HCT116 (cell line): ENCODE measurements at places on chromosomes 1 and 21. TPM values are rescaled to one million over a fixed set of nuclear protein-coding genes. Genes with fewer than 3 reads are reported as not detected.
A peak's percentile ranks its signal among the peaks of the same experiment; 100 is the strongest.

DNA sequence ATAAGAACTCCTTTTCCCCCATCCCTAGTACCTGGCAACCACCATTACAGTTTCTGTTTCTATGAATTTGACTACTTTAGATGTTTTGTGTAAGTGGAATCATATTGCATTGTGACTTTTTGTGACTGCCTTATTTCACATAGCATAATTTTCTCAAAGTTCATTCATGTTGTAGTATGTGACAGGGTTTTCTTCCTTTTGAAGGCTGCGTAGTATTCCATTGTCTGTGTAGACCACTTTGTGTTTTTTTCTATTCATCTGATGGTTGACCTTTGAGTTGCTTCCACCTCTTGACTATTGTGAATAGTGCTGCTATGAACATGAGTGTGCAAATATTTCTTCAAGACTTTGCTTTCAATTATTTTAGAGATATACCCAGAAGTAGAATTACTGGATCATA, 225.8 kb upstream of the L1TD1 start:
- H3K27me3 ChIP-seq = no peaks in the 10 kb centered on the region
- H3K4me3 ChIP-seq = no peak overlapping the region
- H3K27ac ChIP-seq = no peak overlapping the region
- no peaks in the 10 kb centered on the region for H3K36me3 ChIP-seq
- DNase-seq = no peak

- no peak overlapping the region for H3K27ac ChIP-seq
- H3K27me3 ChIP-seq = peaks cover 29% of the 10 kb centered on the region
- no peaks in the 10 kb centered on the region for H3K4me1 ChIP-seq
- DNase-seq = no peak
- no peak overlapping the region for H3K4me3 ChIP-seq
Observed at GRCh38 chr1:112357467-112357866, 38.5 kb upstream of the CTTNBP2NL start.

GRCh38 chr1:3009021-3009420, 12.2 kb upstream of the ACTRT2 start:
- no peaks in the 10 kb centered on the region for H3K36me3 ChIP-seq
- no peaks in the 10 kb centered on the region for H3K27me3 ChIP-seq
- no peak overlapping the region for H3K4me3 ChIP-seq
- DNase-seq = no peak
- H3K27ac ChIP-seq = no peak overlapping the region

- peaks cover 8% of the 10 kb centered on the region; the same call in 1 of the 2 replicates for H3K4me1 ChIP-seq
- H3K27ac ChIP-seq = no peak overlapping the region
- no peak overlapping the region for H3K4me3 ChIP-seq
- DNase-seq = no peak
- H3K27me3 ChIP-seq = no peaks in the 10 kb centered on the region
Observed at GRCh38 chr21:35016071-35016470, 33.0 kb downstream of the RUNX1 start.

DNA sequence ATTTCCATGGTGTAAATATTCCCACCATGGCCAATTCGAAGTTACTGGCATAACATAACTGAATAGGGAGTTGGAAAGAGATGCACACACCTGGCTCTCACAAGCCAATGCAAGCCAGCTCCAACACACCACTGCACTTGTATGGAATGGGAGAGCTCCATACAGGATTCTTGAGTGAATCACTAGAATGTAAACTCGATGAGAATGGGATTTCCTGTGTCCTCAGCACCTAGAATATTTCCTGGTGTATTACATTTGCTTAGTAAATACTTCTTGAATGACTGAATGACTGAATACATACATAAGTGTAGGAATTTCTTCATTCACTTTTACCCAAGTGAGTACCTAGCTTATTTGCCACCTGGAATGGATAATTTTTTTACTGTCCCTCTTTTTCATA, 16.2 kb upstream of the PPIE start:
- DNase-seq = no peak
- no peaks in the 10 kb centered on the region for H3K4me1 ChIP-seq
- H3K27me3 ChIP-seq = peaks cover 10% of the 10 kb centered on the region
- H3K27ac ChIP-seq = no peak overlapping the region
- H3K36me3 ChIP-seq = no peaks in the 10 kb centered on the region
- H3K4me3 ChIP-seq = no peak overlapping the region

DNA sequence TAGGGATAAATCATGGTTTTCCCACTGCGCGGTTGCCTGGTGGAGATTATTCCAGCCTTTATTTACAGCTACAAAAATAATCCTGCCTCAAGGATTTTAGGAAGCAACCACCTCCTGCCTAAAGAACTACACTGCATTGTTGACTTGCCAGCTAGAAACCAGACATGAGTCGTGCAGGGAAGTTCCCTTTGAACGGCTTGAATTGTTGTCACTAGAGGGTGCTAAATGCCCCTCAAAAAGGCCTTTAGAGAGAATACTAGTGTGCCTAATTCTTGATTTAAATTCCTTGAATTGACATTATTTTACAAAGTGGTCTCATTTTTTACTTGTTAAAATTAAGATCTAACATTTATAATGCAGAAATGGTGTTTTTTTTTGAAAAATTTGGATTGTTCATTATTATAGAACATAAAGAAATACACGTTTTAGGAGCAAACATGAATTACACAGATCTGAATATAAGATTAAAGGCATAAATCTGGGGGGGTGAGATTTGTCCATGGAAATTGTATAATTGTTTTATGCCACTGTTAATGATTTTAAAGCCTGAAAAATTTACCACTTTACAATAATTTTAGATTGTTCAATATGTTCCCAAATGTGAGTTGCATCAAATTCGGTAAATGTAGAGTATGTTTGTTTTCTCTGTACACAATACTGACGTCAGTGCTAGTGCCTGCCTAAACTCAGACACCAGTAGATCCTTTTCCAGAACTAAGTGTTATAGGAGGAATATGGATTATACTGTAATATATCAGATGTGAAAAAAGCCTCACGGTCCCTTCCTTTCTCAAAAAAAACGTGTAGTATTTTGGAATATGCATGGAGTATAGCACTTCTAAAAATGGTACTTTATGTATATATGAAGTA, 7.6 kb upstream of the ERG start:
- peak; percentile 42 for DNase-seq
- H3K4me3 ChIP-seq = no peak overlapping the region
- H3K27ac ChIP-seq = no peak overlapping the region

DNA sequence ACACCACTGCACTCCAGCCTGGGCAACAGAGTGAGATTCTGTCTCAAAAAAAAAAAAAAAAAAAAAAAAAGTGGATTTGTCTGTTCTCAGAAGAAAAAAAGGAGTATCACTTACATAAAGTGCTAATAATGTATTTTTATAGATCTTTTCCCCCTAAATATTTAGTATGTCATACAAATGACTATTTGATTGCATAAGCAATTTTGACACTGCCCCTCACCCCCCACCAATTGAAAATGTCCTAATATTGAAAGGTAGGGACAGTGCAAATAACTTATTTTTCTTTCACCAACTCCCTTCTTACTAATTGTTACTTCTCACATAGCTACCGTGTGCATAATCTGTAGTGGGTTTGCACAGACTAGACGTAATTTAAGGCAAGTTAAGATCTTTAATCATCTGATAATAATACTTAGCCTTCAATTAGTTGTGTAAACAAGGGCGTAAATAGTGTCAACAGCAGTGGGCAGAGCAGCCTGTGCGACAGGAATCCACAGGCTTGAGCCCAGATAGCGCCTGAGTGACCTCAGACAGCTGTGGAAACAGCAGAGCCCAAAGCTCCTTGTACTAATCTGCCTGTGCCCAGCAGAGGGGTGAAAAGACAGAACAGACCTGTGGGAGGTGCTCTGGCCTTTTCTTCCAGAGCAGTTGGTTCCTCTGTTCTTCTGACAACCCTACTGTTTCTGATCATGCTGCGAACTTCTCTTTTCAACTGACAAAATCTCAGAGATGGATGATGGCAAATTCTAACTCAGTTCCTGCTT, 4.5 kb upstream of the IER5 start:
- H3K4me3 ChIP-seq = no peak overlapping the region
- peaks cover 14% of the 10 kb centered on the region for H3K4me1 ChIP-seq
- no peaks in the 10 kb centered on the region for H3K27me3 ChIP-seq
- H3K36me3 ChIP-seq = no peaks in the 10 kb centered on the region

DNA sequence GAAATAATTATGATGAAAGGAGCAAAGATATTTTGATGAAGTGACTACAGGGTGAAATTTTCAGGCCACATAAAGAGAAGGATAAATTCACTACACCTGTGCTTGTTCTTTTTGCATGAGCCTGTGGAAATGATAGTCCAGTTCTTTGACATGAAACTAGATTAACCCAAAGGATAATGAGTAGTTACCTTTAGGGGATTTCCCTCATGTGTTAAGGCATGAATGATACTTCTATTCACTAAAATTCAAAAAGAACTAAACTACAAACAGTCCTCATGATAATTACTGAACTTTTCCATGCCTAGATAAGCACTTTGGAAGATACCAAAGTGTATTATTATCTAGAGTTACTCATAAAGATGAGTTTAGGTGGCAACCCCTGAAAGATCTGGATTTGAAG, 244.3 kb downstream of the PTPRC start:
- H3K27me3 ChIP-seq = no peaks in the 10 kb centered on the region
- no peak overlapping the region for H3K4me3 ChIP-seq
- H3K27ac ChIP-seq = no peak overlapping the region
- no peak for DNase-seq

GRCh38 chr1:222543817-222544216, 4.1 kb downstream of the HHIPL2 start:
- H3K36me3 ChIP-seq = no peaks in the 10 kb centered on the region
- H3K27me3 ChIP-seq = no peaks in the 10 kb centered on the region
- H3K4me1 ChIP-seq = no peaks in the 10 kb centered on the region
- peak; percentile 8 for DNase-seq
- H3K4me3 ChIP-seq = no peak overlapping the region

DNA sequence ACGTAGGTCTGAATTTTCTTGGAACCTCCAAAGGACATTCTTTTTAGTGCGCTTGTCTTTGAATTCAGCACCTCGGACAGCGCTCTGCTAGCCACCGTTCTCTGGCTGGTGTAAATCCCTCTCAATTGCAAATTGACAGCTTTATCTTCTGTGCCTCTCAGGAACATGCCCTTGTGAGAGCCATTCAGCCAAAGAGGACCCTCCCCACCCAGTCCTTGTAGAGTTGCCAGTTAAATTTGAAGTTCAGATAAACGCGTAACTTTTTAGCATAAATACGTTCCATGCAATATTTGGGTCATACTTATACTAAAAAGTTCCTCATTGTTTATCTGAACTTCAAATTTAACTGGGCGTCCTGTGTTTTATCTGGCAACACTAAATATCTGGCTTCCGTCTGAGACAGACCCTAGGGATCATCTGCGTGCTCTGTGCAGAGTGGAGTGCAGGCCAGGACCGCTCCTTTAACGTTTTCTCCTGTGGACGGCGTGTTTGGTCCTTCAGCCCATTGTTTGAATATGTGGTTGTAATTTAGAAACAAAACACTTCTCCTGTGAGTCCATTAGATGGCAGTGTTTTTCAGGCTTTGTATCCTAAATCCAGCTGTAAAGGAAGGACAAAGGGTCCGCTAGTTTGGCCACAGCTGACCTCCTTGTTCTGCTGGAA, 7.0 kb downstream of the KCNAB2 start:
- no peaks in the 10 kb centered on the region for H3K4me1 ChIP-seq
- no peak for DNase-seq
- H3K27ac ChIP-seq = no peak overlapping the region
- H3K27me3 ChIP-seq = no peaks in the 10 kb centered on the region

DNA sequence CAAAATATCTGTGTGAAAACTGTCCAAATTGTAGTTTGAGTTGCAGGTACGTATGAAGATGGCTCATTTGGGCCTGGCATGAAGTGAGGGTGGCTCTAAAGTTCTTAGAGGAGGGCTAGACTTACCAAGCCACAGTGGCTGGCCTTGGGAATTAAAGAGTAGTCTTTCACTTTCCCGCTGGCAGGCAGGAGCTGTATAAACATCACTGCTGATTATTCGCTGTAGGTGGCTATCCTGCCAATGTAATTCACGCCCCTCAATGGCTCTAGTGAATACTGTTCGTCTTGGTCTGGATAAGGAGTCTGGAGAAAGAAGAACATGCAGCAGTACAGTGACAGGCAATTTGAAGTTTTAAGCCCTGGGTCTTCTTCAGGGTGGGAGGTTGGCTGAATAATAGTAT, 31.0 kb downstream of the UROD start:
- no peak for DNase-seq
- H3K4me3 ChIP-seq = no peak overlapping the region
- H3K36me3 ChIP-seq = no peaks in the 10 kb centered on the region
- no peak overlapping the region for H3K27ac ChIP-seq

DNA sequence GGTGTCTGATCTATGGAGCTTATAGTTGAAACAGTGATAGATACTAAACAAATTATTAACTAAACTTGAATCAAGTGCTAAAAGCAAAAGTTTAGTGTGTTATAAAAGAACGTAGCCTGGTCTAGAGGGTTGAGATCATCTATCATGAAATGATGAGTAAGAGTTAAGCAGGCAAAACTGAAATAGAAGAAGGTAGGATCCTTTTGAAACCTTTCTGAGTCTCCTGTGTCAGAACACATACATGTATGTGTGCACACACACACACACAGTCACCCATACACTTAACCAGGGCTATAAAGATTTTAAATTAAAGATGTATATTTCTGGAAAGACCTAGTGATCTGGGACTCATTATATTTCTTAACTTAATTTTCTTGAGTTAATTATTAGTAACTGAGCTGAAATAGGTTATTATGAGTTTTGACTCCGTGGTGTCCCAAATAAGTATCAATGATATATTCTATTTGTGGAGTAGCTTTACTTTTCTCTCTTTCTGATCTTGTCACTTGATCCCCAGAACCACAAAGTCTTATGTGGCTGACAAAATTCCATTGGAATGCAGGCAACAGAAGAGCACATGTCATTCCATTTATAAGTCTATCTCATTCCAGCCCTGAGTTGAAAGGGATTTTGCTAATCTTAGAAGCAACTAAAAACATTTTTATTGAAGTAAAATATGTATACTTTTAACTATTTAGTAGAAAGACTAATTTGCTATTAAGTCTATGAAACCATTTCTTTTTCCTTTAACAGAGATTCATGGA, 70.7 kb downstream of the PRRX1 start:
- H3K4me1 ChIP-seq = no peaks in the 10 kb centered on the region
- no peak for DNase-seq
- H3K27ac ChIP-seq = no peak overlapping the region

LEMD1 gene
- 11.9 TPM for total RNA-seq

KCNJ9 gene
- 0.05 TPM for total RNA-seq

LAMC2 gene
- total RNA-seq = 22.2 TPM

WLS gene
- 38.0 TPM for total RNA-seq

RHD gene
- not detected for total RNA-seq

GJC2 gene
- total RNA-seq = 0.76 TPM

CCDC24 gene
- 23.3 TPM for total RNA-seq

TBX19 gene
- 3.0 TPM for total RNA-seq

FAM3B gene
- total RNA-seq = not detected

TMEM69 gene
- total RNA-seq = 39.3 TPM

PDE9A gene
- 31.4 TPM for total RNA-seq

DARS2 gene
- 25.6 TPM for total RNA-seq
